ENCODE measurements at places on chromosomes 1 and 21.
A peak's percentile ranks its signal among the peaks of the same experiment; 100 is the strongest.

GRCh38 chr1:98704474-98704873, 43.0 kb downstream of the SNX7 start:
- DNase-seq, result no peak

- no peak for DNase-seq
Observed at GRCh38 chr1:30575066-30575465, 148.3 kb downstream of the MATN1 start.

GRCh38 chr1:84856726-84857270, 36.2 kb downstream of the LPAR3 start:
- DNase-seq, result no peak

DNA sequence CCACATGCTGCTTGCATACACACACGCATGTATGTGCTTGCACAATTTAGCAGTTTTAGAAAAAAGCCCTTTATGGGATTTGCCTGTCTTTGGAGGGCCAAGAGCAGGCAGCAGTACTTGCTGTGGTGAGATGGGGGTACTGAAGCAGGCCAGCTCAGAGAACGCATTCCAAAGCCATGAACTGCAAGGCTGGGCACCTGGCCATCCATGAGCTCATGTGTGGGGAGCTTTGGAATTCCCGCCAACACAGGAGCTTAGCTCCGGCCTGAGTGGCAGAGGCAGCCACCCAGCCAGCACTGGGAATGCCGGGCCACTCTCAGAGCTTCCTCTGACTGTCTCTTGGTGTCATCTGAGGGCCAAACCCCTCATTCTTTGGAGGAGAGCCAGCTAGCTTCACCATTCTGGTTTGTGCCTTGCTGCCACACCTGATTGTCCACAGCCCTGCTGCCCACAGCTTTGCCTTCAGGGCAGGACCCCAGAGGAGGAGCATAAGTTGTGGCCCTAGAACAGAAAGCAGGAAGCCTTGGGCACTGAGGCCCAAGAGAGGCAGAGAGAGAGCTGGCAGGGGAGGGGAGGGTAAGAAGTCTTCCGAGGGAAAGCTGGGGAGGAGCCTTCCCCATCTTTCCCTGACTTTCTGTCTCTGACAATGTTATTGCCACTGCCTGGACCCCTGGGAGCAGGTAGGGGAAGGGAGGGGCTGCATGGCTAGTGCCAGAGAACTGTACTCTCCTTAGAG, 92.1 kb upstream of the POU3F1 start:
- no peak for DNase-seq

DNA sequence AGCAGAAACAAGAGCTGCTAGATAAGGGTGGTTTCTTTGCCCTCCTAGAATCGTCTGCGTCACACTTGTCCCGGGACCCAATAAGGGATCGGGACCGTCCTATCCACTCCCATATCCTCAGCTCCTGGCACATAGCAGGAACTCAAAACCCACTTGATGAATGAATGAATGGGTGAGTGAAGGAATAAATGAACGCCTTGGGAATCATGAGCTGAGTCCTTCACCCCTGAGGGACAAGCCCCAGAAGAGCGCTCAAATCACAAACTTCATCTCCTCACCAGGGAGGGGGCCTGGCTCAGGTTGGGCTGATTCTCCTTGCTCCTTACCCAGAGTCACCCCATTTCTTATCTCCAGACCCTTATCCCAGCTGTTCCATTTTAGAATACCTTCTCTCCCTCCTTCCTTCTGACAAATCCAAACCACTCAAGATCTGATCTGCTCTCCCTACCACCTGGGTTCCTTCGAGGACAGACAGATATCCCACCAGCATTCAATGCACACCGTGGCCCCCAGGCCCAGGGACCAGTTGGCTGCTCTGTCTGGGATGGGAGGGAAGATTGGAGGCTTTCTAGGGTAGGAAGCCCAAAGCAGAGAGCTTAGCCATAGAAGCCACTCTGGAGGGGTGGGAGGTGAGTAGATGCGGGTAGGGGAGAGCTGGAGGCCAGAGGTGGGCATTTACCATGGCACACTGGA, 643 bp upstream of the MOB3C start:
- no peak for DNase-seq

- DNase-seq, result peak; percentile 33
Observed at GRCh38 chr1:226990133-226990716, 50.1 kb downstream of the COQ8A start.

DNA sequence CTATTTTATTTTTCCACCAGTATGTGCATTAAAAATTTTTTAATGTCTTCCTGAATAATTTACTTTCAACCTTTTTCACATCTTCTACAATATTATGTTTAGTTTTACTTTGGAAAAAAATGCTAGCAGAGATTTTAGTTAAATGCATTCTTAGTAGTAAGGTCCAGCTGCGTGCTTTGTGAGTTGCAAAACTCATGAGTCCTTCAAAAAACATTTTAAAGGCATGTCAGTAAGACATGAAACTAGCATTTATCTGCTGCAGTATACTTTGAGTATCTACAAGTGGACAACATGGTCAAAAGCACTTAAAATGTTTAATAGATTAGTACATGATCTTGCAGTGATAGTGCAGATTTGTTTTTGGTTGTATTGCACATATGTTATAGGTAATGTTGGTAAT, 139.0 kb downstream of the HS2ST1 start:
- no peak for DNase-seq

- DNase-seq, result no peak
Observed at GRCh38 chr1:94806441-94806871, 13.7 kb upstream of the SLC44A3 start.

DNA sequence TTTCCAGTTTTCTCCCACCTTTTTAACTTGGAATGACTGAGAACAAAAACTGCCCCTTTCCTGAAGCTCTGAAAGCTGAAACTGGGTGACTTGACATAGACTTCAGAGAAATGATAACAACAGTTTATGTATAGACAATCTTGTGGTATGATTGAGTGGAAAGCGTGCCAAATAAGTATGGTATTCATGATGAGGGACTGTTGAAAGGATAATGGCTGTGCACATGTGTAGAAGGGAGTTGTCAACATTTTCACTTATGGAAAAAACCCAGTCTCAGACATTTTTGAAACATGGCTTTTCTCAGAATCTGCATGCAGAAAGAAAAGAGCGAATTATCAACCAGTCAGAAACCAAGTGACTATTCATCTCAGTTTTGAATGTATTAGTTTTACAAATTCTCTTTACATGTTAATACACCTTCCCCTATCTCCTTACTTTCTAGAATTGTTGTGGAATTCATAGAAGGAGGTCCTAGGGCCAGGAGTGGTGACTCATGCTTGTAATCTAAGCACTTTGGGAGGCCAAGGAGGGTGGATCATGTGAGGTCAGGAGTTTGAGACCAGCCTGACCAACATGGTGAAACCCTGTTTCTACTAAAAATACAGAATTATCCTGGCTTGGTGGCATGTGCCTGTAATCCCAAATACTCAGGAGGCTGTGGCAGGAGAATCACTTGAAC, 261.2 kb downstream of the S1PR1 start:
- DNase-seq, result no peak

DNA sequence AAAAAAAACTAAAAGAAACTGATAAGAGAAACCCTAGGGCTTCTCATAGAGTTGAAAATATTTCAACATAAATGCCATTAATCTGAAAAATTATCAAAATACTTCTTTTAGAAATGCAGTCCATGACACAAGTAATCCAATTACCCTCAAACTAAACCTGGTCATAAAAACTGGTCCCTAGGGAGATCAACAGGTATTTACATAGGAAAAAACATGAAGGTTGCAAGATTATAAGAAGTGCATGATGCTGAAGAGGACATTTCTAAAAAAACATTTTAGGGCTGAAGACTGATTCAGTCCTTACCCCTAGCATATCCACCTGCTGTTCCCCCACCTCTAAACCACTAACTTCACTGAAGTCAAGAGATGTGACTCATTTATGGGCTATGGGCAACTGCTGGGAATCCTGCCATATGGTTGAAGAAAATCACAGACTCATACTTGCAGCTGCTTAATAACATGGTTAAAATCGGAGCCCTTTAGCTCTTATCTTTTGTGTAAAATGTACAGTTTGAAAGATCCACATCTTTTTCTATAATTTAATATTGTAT, 131.0 kb upstream of the RUNX1 start:
- DNase-seq, result no peak

- DNase-seq, result no peak
Observed at GRCh38 chr1:193952778-193953374, 766.5 kb upstream of the B3GALT2 start.

GRCh38 chr1:58809325-58810010, 25.6 kb upstream of the JUN start:
- DNase-seq, result no peak

- no peak for DNase-seq
Observed at GRCh38 chr1:85943526-85943925, 213.0 kb downstream of the COL24A1 start.

DNA sequence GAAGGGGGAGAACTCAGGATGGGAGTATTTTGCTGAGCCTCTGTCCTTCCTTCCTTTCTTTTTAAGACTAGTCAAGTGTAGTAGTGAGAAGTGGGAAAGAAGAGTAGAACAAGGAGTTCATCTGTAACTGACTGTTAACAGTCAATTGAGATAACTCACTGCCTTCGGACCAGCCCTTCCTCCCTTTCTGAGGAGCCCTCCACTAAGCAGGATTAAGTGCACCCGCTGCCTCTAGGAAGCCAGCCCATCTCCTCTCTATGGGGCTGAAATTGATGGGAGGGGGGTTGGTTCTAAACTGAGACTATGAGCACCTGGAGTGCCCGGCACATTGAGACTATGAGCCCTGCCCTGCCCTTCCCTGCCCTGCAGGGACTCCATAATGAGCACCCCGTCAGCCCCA, 72.7 kb upstream of the TINAGL1 start:
- DNase-seq, result no peak

DNA sequence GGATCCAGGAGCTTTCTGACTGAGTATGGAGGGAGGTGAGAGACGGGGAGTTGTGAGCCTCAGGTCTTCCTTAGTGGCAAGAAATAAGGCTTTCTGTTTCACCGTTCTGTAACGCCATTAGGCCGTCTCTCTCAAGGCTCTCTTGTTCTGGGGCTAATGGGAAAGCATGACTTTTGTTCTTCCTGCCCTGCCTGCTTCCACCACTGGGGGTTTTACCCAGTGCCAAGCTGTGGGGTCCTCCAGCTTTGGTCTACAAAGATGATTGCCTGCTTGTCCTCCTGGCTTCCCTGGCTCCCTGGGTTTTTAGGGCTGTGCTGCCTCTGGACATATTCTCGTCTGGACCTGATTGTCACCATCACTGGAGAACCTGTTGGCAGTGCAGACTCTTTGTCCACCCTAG, 74.8 kb upstream of the TINAGL1 start:
- DNase-seq, result no peak

GRCh38 chr21:41346758-41347157, 15.1 kb upstream of the MX2 start:
- no peak for DNase-seq

DNA sequence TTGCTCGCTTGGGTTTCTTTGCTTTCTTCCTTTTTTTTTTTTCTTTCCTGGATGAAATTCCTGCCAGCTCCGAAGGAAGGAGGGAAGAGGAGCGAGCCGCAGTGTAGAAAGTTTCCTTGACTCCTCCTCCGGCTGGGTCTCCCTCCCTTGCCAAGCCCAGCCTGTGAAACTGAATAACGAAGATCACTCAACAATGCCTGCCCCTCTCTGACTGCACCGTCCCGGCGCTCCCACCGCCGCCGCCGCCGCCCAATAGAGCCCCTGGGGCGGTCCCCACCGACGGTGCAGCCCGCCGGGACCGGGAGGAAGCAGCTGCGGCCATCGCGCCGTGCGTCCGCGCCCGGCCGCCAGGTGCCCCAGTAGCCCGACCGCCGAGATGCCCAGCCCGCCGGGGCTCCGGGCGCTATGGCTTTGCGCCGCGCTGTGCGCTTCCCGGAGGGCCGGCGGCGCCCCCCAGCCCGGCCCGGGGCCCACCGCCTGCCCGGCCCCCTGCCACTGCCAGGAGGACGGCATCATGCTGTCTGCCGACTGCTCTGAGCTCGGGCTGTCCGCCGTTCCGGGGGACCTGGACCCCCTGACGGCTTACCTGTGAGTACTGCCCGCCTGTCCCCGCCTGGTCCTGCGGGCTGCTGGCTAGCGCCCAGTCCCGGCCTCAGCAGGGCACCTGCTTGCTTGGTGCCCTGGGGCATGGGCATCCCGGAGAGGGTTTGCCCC, at the start of gene LGR6:
Gene LGR6, plus strand, starts transcription at position 186 of the 714 bp plus-strand sequence. Its CDS starts 191 bp downstream, at position 377.
- no peak for DNase-seq

DNA sequence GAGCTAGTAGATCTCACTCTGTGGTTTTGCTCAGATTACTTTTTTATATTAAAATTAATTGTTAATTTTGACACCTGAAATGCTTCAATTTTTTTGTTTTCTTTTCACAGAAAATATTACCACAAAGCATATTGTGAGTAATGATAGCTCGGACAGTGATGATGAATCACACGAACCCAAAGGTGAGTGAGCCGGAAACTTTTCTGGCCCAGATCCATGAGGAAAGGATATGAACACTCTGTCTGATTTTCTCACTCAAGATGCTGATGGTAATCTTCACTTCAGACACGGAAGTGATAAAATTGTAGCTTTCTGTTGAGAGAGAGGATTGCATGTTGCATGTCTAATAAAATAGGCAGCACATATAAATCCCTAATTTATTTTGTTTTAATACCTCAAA, 121.8 kb downstream of the PLA2G4A start:
- DNase-seq, result no peak

DNA sequence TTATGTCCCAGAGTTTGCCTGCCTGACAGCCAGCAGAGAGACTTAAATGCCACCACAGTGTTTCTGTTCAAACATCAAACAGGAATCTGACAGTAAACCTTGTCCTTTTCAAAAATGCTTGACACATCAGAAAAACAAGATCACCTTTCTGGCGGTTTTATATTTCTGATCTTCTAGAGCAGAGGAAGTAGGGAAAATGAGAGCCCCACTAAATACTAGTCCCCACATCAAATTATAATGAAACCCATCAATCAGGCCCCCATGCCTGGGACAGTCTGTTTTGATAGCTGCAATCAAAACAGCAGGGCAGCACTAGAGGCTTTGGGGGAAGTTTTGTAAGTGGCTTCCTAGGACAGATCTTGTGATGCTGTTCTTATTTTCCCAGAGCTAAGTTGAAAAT, 129.3 kb downstream of the CNIH3 start:
- DNase-seq, result no peak

DNA sequence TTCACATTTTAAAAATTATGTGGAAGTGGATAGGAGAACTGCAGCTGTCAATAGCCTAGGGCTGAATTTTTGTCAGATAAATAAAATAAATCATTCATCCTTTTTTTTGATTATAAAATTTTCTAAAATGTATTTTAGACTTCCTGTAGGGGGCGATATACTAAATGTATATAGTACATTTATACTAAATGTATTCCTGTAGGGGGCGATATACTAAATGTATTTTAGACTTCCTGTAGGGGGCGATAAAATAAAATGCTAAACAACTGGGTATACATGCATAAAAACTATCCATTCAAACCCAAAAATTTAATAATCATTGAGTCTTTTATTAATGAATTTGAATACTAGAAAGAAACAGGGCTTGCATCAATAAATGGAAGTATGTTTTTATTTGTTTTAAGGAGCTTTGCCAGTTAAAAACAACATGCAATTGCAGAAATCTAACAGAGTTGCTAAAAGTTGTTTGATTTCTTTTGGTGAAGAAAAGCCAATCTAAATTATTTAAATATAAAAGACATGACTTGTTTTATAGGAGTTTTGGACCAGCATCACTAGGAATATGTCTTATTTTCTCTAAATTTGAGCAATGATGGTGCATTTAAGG, 31.4 kb downstream of the CLCA1 start:
- DNase-seq, result peak; percentile 72
